ENCODE measurements at places on chromosomes 6 and 20. TPM values are rescaled to one million over a fixed set of nuclear protein-coding genes. Genes with fewer than 3 reads are reported as not detected.

Gene VARS2
- 11.8 TPM for total RNA-seq

Gene MYO6
- 58.1 TPM for total RNA-seq

Gene PAX1
- total RNA-seq, result not detected

Gene CD83
- 15.7 TPM for total RNA-seq

Gene MEP1A
- total RNA-seq, result not detected

Gene TCP11
- total RNA-seq, result not detected

Gene CYP21A2
- total RNA-seq, result not detected

Gene MDFI
- 22.8 TPM for total RNA-seq

Gene SLC35D3
- not detected for total RNA-seq

Gene UNC5CL
- total RNA-seq, result under 0.01 TPM

Gene CST7
- not detected for total RNA-seq

Gene HIVEP2
- 14.6 TPM for total RNA-seq

Gene PSORS1C1
- total RNA-seq, result 8.1 TPM

Gene CCM2L
- total RNA-seq, result 27.3 TPM

Gene DNMT3B
- total RNA-seq, result 1.7 TPM

Measured in bladder microvascular endothelial cell (primary cell).